ENCODE measurements at places on chromosomes 3 and 15. TPM values are rescaled to one million over a fixed set of nuclear protein-coding genes. Genes with fewer than 3 reads are reported as not detected.

OR5K4 gene
- total RNA-seq = not detected

TRIM42 gene
- 21.4 TPM for total RNA-seq

CPN2 gene
- 1.1 TPM for total RNA-seq

GPR62 gene
- total RNA-seq = 0.39 TPM

LCTL gene
- 0.19 TPM for total RNA-seq

LRRC31 gene
- 0.24 TPM for total RNA-seq

GRCh38 chr3:44359146-44359751, 20.7 kb downstream of the TCAIM start:
- DNase-seq = no peak

DNA sequence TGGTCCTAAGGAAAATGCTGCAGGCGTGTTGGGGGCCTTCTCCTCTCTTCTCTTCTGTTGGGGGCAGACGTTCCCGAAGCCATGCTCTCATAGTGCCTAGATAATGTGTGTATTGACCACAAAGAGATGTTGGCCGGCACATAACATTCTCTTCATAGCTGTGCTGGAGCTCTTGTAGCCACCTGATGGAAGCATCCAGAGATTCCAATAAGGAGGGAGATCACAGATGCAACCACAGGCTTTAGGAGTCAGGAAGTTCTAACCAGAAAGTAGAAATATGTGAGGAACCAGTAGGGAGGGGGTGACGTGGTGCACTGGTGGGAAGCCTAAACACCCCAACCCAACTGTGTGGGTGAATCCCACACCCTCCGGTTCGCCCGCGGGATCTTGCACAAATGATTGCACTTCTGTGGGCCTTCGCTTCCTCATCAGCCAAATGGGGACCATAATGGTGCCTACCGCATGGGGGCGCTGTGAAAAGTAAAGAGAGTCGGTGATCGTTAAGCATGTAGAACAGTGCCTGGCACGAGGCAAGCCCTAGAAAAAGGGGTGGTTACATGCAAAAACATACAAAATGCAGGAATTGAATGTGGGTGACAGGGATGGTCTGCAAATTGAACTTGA, 87.8 kb downstream of the TOP2B start:
- DNase-seq = peak; percentile 46

DNA sequence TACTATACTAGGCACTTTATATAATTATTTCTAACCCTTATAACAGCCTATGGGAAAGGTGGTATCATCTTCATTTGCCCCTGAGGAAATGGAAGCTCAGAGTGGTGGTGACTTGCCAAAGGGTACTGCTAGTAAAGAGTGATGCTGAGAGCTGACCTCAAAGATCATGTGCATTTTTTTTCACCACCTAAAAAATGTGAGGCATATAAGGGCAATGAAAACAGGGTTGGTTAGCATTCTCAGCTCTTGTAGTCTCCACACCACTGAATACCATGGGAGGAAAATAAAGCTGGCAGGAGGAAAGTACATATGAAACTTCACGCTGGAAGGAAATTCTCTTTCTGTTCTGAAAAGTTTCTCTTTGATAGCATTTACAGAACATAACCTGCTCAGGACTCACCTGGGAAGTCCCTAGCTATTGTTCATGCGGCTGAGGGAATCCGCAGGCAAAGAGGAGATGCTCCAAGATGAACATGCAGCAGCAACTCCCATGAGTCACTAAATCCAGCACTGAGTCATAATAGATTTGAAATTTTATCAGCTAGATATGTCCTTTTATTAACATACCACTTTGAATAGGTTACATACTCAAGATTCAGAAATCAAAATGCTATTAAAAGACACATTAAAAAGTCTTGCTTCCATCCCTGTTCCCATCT, 17.3 kb downstream of the FAIM start:
- DNase-seq = no peak

DNA sequence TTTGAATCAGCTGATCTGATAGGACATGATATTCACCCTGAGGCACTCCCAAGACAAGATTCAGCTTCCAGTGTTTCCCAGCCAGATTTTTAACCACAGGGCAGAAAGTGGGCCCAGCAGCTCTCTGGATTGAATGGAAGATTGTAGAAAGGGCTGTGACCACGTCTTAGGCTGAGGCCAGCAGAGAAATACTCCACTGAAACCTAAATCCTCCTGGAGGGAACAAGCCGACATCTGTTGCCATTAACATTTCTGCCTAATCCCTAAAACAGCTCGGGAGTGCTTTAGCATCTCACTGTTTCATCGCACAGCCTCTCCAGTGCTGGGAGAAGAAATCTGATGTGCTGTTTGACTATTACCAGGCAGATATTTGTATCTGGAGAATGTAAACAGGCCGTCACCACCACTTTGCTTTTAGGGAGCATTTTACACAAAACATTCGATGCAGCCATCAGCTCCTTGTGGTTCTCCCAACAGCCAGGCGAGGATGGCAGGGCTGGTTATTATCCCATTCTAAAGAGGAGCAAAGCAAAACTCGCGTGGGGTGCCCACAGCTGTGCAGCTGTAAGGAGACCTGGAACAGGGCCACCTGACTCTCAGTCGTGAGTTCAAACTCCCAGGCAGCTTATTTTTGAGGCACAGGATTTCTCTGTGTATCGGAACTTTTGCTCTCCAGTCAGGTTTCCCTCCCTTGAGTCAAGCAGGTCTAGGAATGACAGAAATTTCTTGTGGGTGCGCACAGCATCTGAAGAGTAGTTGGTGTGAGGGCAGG, 117.4 kb downstream of the LIPC start:
- no peak for DNase-seq

GRCh38 chr15:52030010-52030409, 11.0 kb downstream of the MAPK6 start:
- no peak for DNase-seq

GRCh38 chr3:12413721-12414255, 70.5 kb upstream of the TSEN2 start:
- no peak for DNase-seq

DNA sequence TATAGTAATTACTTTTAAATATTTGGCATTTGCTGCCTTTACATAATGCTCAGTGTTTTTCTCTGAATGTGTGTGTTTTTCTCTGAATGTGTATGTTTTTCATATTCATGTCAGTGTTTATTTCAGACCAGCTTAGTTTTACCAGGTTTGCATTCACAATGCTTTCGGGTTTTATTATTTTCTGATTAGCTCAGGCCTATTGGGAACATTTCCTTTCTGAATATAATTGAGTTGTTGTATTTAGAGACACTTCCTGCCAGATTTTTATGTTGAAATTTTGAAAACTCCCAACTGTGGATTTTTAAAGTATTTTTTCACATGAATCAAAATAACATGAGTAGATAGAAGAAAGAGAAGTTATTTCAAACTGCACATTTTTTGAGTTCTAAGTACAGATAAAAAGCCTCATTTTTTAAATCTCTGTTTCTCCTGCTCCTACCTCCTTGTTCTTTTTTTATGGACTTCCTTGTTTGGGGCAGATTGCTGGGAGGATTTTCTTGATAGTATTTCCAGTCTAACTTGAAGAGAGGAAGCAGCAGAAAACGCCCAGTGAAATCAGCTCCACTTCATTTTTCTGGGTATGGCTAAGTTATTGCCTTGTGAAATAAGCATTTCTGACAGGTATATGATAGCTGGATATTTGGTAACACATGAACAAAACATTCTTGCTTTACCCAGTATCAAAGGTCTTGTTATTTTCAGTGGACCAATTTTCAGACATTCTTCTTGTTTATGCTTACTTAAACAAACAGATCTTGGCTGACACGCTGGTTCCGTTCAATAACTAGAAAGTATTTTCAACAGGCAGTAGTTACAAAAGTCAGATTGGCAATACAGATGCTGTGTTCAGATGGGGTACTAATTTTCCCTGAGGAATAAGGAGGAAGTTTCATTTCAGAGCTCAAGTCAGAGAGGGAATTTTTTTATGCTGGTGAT, 70.7 kb downstream of the RIOX2 start:
- no peak for DNase-seq

- DNase-seq = no peak
These were observed 12.0 kb upstream of the XXYLT1 start for GRCh38 chr3:195282961-195283360.

- no peak for DNase-seq
These were observed 154.8 kb upstream of the CTNNB1 start for GRCh38 chr3:41044523-41044922.

Data from testis (tissue), 5 donors.